Activated naive CD8-positive, alpha-beta T cell treated with anti-CD3 and anti-CD28 coated beads, Interleukin-2, amount 10 ng/mL, durations not matched to agents 7 days and 5 days (primary cell): ENCODE measurements at places on chromosomes 6 and 20.
A peak's percentile ranks its signal among the peaks of the same experiment; 100 is the strongest.

GRCh38 chr6:151692216-151692615 is 115.3 kb upstream of the ESR1 start:
- H3K27ac ChIP-seq: peak overlapping the region; percentile 24
- DNase-seq: no peak
- H3K36me3 ChIP-seq: no peaks in the 10 kb centered on the region
- H3K4me1 ChIP-seq: peaks cover 15% of the 10 kb centered on the region
- no peak overlapping the region for H3K4me3 ChIP-seq
- H3K27me3 ChIP-seq: peaks cover 5% of the 10 kb centered on the region

DNA sequence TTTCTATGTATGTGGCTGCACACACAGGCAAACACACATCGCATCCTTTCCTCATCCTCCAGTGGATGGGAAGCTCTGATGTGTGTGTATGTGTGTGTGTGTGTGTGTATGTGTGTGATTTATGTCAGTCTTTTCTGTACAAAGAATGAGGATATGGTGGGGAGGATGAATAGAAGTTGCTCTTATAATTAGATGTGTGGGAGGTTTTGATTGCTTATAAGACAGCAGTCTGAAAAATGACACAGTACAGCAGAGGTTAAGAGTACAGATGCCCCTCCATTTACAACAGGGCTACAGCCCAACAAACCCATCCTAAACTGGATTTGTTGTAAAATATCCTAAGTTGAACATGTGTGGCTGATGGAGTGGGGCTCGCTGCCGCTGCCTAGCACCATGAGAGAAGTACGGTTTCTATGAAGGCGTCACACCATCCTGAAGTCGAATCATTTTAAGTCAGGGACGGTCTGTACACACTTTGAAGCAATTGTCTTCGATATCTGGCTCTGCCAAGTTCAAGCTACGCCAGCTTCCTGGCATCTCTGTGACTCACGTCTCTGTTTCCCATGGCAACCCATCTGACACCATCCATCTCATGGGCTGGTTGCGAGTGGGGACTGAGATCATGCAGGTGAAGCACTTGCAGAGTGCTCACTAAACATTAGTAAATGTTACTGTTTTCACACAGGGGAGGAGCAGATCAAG is 252.6 kb downstream of the MYLK4 start:
- H3K4me1 ChIP-seq: no peaks in the 10 kb centered on the region
- H3K36me3 ChIP-seq: no peaks in the 10 kb centered on the region

DNA sequence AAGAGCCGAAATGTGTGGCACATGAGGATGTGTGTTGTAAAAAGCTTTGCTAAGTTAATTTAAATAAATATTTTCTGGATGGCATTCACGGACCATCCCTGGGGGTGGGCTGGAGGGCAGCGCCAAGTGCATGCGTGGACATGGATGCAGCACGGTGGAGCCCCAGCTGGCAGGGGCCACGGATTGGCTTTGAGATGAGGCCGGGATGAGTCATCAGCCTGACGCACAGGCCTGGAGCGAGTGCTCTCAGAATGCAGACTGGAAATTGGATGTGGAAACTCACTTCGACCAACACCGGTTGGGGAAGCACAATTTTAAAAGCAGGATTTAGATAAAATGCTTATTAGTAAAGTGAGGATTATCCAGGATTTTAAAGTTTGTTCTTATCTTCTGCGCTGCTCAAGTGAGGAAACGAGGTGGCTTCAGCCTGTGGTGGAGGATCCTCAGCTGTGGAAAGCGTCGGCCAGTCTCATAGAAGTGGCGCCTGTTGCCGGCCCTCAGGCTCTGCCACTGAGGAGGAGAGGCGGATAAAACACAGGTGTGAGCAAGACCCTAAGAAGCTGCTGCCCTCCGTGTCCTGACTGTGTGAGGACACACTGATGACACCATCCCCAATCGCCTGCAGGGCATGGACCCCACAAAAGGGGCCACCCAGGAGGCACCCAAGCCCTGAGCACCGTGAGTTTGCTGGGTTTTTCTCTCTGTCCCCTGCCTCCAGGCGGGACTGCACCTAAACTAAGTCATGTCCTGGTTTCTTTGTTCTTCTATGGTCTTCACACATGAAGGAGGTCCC is 279.7 kb downstream of the CDH4 start:
- DNase-seq: no peak
- no peaks in the 10 kb centered on the region for H3K36me3 ChIP-seq
- no peak overlapping the region for H3K4me3 ChIP-seq
- no peaks in the 10 kb centered on the region for H3K4me1 ChIP-seq

GRCh38 chr6:66103954-66104353 is 396.9 kb upstream of the EYS start:
- DNase-seq: no peak
- H3K27me3 ChIP-seq: no peaks in the 10 kb centered on the region
- H3K36me3 ChIP-seq: no peaks in the 10 kb centered on the region
- no peak overlapping the region for H3K4me3 ChIP-seq
- H3K4me1 ChIP-seq: no peaks in the 10 kb centered on the region

DNA sequence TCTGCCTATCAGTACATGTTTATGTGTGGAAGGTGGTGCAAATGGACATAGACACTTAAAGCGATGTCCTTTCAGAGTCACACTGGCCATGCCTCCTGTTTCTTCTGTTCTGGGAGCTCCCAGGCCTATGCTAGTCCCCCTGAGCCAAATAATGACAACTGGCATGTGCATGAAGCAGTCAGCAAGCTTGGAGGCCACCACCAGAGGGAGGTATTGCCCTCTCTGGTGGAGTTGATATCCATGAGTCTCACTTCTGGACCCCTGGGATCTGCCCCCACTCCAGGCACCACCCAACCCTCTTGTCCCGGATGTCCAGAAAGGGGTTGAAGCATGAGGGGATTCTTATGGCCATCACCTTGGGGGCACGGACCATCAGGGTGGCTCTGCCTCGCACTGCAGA is 172.2 kb downstream of the AIG1 start:
- peaks cover 7% of the 10 kb centered on the region for H3K36me3 ChIP-seq
- no peaks in the 10 kb centered on the region for H3K27me3 ChIP-seq
- no peaks in the 10 kb centered on the region for H3K4me1 ChIP-seq
- H3K27ac ChIP-seq: no peak overlapping the region
- no peak for DNase-seq
- no peak overlapping the region for H3K4me3 ChIP-seq

DNA sequence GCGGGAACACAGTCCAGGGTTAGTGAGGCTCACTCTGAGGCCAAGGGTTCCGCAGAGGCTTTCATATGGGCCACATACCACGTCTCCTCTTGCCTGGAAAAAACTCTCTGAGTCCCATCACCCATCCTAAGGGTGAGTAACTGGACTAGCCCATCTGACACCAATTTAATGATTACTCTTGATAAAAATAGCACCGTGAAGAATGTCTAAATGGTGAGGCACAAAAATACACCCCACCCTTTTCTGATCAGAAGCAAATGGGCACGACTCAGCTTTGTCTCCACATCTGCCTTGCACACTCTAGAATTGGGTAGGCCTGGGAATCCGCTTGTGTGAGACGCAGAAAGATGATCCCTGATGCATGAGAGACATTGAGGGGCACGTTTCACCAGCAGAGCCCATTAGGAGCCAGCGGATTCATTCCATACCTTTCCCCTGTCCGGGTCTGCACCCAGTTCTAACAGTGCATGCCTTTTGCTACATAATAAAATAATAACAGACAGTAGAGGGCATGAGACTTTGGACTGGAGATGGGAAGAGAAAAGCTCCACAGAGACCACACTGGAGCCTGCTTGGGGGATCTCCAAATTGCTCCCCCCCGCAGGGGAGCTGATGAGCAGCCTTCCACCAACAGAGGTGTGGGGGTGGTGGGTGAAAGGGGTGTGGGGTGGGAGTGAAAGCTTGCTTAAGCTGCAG is 110.0 kb upstream of the KCNK16 start:
- no peak overlapping the region for H3K27ac ChIP-seq
- H3K4me3 ChIP-seq: no peak overlapping the region
- no peaks in the 10 kb centered on the region for H3K4me1 ChIP-seq

- no peaks in the 10 kb centered on the region for H3K36me3 ChIP-seq
- H3K4me3 ChIP-seq: no peak overlapping the region
- H3K27ac ChIP-seq: no peak overlapping the region
- H3K27me3 ChIP-seq: peaks cover 23% of the 10 kb centered on the region
- no peak for DNase-seq
- peaks cover 24% of the 10 kb centered on the region for H3K4me1 ChIP-seq
Observed at GRCh38 chr6:117465691-117466090, 16.8 kb upstream of the DCBLD1 start.

DNA sequence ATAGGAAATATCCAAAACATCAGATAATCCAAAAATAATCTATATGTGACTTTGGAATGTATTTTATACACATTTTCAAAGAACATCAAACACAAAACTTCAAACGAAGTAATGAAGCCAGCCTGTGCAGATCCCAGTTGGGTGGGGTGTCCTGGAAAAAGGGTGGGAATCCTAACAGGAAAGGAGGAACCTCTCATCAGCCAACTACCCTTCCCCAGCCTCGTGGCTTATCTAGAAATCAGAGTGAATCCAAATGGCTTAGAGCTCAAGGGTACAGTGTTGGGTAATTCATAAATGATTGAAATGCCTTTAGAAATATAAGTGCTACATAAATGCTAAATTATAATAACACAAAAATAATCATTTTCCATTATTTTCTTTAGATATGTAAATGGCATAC is 115.1 kb upstream of the SOX4 start:
- no peak for DNase-seq
- H3K36me3 ChIP-seq: no peaks in the 10 kb centered on the region
- H3K4me1 ChIP-seq: no peaks in the 10 kb centered on the region
- no peak overlapping the region for H3K4me3 ChIP-seq
- peaks cover 1% of the 10 kb centered on the region for H3K27me3 ChIP-seq

DNA sequence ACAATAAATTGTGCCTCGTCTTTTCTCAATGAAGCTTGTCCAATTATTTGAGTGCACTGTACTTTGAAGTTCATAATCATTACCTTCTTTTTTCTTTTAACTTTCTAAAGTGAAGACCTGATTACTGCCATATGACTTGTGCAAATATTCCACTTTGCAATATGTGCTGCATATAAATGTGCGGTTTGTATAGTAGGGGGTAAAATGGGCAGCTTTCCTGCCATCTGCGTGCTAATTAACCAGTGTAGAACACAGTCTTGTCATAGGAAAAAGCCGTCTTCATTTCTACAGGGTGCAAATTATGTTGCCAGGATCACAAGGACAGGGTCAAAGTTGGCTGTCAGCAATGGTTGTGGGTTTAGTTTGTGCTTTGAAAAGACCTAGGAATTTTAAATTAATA is 397.0 kb downstream of the NKAIN2 start:
- H3K36me3 ChIP-seq: no peaks in the 10 kb centered on the region
- no peaks in the 10 kb centered on the region for H3K4me1 ChIP-seq
- H3K27me3 ChIP-seq: no peaks in the 10 kb centered on the region
- no peak overlapping the region for H3K27ac ChIP-seq
- no peak overlapping the region for H3K4me3 ChIP-seq
- no peak for DNase-seq

DNA sequence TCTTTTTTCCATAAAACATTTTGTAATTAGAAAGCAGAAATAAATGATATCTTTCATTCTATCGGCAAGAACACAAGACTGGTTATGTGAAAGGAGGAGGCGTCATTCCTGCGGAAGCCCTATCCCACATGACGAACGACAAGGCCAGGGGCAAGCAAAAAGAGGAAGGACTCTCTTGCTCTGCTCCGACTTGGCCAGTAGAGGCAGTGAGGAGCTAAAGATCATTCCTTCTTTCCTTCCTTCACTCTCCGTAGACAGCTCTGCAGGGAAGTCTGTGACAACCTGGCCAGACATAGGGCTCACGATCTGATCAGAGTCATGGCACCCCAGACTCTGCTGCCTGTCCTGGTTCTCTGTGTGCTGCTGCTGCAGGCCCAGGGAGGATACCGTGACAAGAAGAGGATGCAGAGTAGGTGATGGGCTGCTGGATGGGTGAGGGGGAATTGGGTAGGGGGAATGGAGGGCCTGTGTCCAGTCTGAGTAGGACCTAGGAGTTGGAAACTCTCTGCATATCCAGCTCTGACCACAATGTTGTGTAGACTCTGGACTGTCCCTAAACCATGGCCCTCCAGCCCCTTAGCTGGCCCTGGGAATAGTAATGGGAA is at the start of gene WFDC10A:
TSS of gene WFDC10A (plus strand) at position 244 of the 605 bp plus-strand sequence. CDS start at position 319, 75 bp downstream.
- no peak within 1 kb of the TSS for H3K27ac ChIP-seq
- peaks cover 1% of the 10 kb centered on the region for H3K4me1 ChIP-seq
- H3K4me3 ChIP-seq: no peak within 1 kb of the TSS
- H3K27me3 ChIP-seq: peaks cover 14% of the 10 kb centered on the region
- H3K36me3 ChIP-seq: no peaks in the 10 kb centered on the region

- DNase-seq: no peak
- H3K36me3 ChIP-seq: no peaks in the 10 kb centered on the region
- no peak overlapping the region for H3K4me3 ChIP-seq
- peaks cover 5% of the 10 kb centered on the region for H3K4me1 ChIP-seq
- H3K27me3 ChIP-seq: peaks cover 6% of the 10 kb centered on the region
Observed at GRCh38 chr6:20056350-20056992, 155.8 kb downstream of the MBOAT1 start.

DNA sequence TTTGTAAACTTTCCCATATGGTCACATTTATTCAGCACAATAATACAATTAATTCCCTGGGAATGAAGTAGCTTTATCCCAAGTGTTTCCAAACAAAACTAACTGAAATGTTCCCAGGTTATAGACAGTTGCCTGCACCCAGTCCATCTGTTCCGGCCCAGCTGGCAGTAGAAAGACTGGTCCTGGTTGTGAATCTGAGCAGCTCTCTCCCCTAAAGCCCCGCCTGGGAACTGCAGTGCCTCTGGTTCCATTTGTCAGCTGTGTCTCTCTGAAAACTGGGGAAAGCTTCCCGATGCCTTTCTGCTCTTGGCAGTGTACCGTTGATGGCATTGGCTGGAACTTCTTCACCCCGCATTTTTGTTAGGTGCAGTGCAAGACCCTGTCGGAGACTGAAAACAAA is 8.7 kb downstream of the MTHFD1L start:
- H3K4me3 ChIP-seq: no peak overlapping the region
- H3K27me3 ChIP-seq: no peaks in the 10 kb centered on the region
- DNase-seq: no peak
- peaks cover 9% of the 10 kb centered on the region for H3K36me3 ChIP-seq

- H3K27me3 ChIP-seq: no peaks in the 10 kb centered on the region
- no peak for DNase-seq
- H3K36me3 ChIP-seq: no peaks in the 10 kb centered on the region
- peaks cover 4% of the 10 kb centered on the region for H3K4me1 ChIP-seq
Observed at GRCh38 chr20:53672484-53673129, 79.0 kb upstream of the ZNF217 start.

DNA sequence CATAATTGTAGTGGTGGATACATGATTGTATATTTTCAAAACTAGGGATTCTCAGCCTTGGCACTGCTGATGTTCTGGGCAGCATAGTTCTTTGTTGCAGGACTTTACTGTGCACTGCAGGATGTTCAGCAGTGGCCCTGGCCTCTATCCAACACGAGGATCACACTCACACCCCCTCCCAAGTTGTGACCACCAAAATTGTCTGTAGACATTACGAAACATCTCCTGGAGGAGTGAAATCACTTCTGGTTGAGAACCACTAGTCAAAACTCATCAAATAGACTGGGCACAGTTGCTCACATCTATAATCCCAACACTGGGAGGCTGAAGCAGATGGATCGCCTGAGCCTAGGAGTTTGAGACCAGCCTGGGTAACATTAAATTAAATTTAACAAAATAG is 123.1 kb upstream of the CDYL start:
- no peaks in the 10 kb centered on the region for H3K4me1 ChIP-seq
- no peak overlapping the region for H3K27ac ChIP-seq
- no peaks in the 10 kb centered on the region for H3K36me3 ChIP-seq
- no peak overlapping the region for H3K4me3 ChIP-seq

- H3K36me3 ChIP-seq: peaks cover 2% of the 10 kb centered on the region
- DNase-seq: no peak
- H3K4me1 ChIP-seq: peaks cover 8% of the 10 kb centered on the region
- H3K27ac ChIP-seq: no peak overlapping the region
- H3K4me3 ChIP-seq: no peak overlapping the region
Observed at GRCh38 chr6:5457983-5458683, 196.8 kb downstream of the FARS2 start.
